ENCODE measurements at places on chromosomes 7 and 10. TPM values are rescaled to one million over a fixed set of nuclear protein-coding genes. Genes with fewer than 3 reads are reported as not detected.

The PCLO gene
- 0.65 TPM for total RNA-seq

The ALOX5 gene
- not detected for total RNA-seq

The EBLN1 gene
- not detected for total RNA-seq

The GFRA1 gene
- 0.95 TPM for total RNA-seq

The C10orf67 gene
- total RNA-seq, result not detected

The NUTM2D gene
- total RNA-seq, result 1.6 TPM

The AKR1E2 gene
- total RNA-seq, result 8.2 TPM

The SP8 gene
- 2.5 TPM for total RNA-seq

The ZNF277 gene
- total RNA-seq, result 22.6 TPM

The NUTM2B gene
- total RNA-seq, result 0.86 TPM

The FAM24B gene
- total RNA-seq, result 8.5 TPM

The GBF1 gene
- total RNA-seq, result 49.7 TPM
